Activated CD4-positive, alpha-beta T cell treated with anti-CD3 and anti-CD28 coated beads for 1 hour (primary cell): ENCODE measurements at places on chromosomes 7 and 10.

DNA sequence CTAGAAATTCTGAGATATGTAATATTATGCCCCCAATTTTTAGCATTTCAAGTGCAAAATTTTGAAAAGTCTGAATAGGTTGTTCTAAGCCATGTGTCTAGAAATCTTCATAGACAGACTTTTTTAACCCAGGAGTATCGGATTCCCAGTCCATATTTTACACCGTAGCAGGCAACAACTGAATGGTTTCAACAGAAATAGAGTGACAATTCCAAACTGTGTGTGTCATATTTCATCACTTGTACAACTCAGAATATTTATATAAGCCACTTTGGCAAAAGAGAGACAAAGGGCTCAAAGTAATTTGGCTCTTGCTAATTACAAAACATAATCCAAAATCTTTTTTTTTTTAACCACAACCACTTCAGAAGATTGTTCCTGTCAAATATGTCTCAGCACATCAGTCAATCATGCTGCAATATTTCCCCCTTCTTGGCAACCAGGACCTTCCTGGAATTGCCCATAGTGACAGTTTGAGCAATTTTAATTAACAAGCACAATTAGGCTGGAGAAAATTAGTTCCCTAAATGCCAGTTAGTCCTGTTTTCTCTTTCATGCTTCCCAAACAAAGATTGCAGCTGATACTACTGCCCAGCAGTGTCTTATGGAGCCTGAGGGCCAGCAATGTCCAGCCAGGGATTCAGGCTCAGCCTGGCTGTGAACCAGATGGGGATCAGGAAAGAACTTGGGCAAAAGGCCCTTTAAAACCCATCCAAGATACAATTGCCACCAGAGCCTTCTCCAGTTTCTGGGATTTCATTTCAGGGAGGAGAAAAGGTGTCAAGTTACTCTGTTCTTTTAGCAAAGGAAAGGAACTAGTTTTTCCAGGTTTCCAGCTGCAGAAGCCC lies 533.3 kb upstream of the GHITM start:
- DNase-seq, result no peak

GRCh38 chr7:81688622-81689411 lies 81.0 kb downstream of the HGF start:
- DNase-seq, result no peak

GRCh38 chr10:121525251-121526134 lies 72.8 kb downstream of the FGFR2 start:
- no peak for DNase-seq

DNA sequence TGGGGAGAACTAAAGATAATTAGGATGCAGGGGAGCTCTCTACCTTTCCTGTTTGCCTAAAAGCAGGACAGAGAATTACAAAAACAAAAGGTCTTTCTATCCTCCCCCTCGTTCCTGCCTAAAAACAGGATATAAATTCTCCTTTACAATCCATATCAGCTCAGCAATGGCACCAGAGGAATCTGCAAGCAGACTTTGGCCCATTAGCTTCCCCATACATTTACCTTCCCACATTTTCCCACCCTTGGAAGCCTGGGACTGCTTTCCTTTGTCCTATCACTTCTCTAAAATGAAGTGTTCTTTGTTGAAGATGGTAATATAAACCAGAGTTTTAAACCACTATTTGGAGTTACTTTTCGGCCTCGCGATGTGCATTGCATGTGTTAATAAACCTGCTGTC lies 15.5 kb downstream of the SHTN1 start:
- no peak for DNase-seq

DNA sequence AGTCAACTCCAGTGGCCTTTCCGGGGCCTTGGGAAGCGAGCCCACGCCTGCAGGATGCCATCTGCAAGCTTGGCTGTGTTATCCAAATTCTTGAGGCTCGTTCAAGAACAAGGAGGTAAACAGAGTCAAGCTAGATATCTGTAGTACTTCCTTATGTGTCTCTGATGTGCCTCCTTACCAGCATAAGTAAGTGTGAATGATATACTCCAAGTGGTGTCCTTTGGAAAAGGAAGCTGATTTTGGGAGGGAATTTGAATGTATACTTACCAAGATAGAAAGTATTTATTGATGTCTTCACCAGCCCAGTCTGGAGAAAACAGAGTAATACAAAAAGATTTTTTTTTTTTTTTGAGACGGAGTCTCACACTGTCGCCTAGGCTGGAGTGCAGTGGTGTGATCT lies 372.3 kb upstream of the GALNT17 start:
- no peak for DNase-seq

DNA sequence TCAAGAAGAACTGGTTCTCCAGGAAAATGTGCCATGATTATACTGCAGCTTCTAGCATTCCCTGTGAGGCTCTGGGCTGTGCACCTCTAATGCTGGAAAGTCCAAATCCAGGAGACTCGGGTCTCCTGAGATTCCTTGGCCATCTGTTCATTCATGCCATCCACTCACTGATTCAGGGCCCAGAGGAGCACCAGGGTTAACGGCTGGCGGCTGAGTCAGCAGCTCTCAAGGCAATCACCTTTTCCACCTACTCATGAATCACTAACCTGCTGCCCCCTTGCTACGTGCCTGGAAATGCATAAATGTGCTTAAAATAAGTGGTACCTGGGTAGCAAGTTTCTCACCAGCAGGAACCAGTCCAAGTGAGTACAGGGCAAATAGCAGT lies 132.7 kb downstream of the KCNMA1 start:
- no peak for DNase-seq

GRCh38 chr7:88396948-88397322 lies 90.2 kb upstream of the STEAP4 start:
- DNase-seq, result no peak

DNA sequence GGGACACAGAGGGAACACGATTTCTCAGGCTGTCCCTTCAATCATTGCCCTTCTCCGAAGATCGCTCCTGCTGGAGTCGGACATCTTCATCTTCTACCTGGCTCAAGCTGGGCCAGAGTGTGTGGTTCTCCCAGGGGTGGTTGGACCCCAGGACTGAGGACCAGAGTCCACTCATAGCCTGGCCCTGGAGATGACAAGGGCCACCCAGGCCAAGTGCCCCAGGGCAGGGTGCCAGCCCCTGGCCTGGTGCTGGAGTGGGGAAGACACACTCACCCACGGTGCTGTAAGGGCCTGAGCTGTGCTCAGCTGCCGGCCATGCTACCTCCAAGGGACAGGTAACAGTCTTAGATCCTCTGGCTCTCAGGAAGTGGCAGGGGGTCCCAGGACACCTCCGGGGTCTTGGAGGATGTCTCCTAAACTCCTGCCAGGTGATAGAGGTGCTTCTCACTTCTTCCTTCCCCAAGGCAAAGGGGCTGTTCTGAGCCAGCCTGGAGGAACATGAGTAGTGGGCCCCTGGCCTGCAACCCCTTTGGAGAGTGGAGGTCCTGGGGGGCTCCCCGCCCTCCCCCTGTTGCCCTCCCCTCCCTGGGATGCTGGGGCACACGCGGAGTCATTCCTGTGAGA lies 23.3 kb downstream of the TBATA start:
- DNase-seq, result no peak

DNA sequence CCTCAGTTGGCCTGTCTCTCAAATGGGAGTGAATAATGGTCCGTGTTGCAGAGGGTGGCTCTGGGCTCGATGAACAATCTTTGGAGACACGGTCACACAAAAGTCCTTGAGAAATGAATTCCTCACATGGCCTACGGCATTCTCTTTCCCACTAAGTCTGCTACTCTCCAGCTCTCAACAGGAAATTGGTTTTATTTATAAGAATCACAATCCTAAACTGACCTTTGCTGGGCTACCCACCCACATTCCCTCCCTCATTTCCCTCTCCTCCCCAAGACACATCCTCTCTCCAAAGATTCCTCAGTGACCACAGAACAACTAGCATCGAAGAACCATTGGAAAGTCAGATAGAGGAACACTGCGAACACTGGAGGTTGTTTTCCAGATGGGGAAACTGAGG lies 4.7 kb downstream of the AFAP1L2 start:
- DNase-seq, result no peak
